ENCODE measurements at places on chromosomes 11 and 22. TPM values are rescaled to one million over a fixed set of nuclear protein-coding genes. Genes with fewer than 3 reads are reported as not detected.

UNC93B1 gene
- total RNA-seq, result 39.6 TPM

ZP1 gene
- total RNA-seq, result not detected

DNA sequence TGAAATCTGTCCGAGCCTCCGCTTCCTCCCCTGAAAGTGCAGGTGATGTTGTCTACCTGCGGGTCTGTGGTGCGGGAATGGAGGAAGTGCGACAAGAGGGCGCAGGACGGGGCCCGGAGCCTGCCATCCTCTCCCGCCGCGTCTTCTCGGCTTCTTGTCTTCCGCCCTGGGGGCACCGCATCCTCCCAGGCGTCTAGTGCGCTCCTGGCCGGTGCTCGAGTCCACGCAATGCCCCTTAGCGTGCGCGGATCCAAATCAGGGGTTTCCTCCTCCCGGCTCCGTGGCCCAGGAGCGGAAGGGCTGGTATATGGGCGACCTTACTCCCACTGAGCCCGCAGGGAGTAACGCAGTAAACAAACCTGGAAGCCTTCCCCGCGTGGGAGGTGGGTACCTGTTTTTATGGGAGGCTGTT lies 405 bp downstream of the SFI1 start:
- no peaks in the 10 kb centered on the region for H3K27me3 ChIP-seq
- peak overlapping the region; percentile 84 for H3K4me3 ChIP-seq
- peak overlapping the region; percentile 77 for H3K27ac ChIP-seq

- H3K4me1 ChIP-seq, result peaks cover 21% of the 10 kb centered on the region
- no peak for DNase-seq
- no peaks in the 10 kb centered on the region for H3K27me3 ChIP-seq
- H3K36me3 ChIP-seq, result no peaks in the 10 kb centered on the region
- no peak overlapping the region for H3K27ac ChIP-seq
- no peak overlapping the region for H3K4me3 ChIP-seq
These were observed 9.9 kb downstream of the LSP1 start for GRCh38 chr11:1862588-1863351.

DNA sequence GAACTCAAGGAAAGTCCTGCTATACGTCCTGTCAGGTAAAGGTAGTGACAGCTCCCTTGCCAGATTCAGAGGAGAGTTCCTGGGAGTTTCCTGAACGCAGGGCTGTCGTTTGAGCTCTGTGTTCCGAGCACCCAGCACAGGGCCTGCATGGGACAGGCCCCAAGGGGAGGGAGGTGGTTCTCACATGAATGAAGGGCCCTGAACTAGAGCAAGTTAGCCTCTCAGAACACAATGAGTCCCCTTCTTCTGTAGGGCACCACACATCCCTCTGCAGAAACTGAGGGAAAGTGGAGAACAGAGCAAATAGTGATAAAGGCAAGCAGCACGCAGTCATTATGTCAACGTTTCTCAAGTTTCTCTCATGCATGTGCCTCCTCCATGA lies 35.3 kb downstream of the NEU3 start:
- H3K4me3 ChIP-seq, result no peak overlapping the region
- DNase-seq, result no peak
- no peaks in the 10 kb centered on the region for H3K4me1 ChIP-seq
- no peaks in the 10 kb centered on the region for H3K27me3 ChIP-seq

GRCh38 chr11:88303037-88303436 lies 34.5 kb downstream of the CTSC start:
- H3K27me3 ChIP-seq, result no peaks in the 10 kb centered on the region
- H3K4me1 ChIP-seq, result no peaks in the 10 kb centered on the region
- no peaks in the 10 kb centered on the region for H3K36me3 ChIP-seq
- no peak for DNase-seq
- no peak overlapping the region for H3K27ac ChIP-seq

- H3K4me3 ChIP-seq, result no peak overlapping the region
- no peaks in the 10 kb centered on the region for H3K27me3 ChIP-seq
- no peaks in the 10 kb centered on the region for H3K36me3 ChIP-seq
- no peak for DNase-seq
- H3K4me1 ChIP-seq, result no peaks in the 10 kb centered on the region
These were observed 39.9 kb downstream of the MYEOV start for GRCh38 chr11:69333879-69334278.

DNA sequence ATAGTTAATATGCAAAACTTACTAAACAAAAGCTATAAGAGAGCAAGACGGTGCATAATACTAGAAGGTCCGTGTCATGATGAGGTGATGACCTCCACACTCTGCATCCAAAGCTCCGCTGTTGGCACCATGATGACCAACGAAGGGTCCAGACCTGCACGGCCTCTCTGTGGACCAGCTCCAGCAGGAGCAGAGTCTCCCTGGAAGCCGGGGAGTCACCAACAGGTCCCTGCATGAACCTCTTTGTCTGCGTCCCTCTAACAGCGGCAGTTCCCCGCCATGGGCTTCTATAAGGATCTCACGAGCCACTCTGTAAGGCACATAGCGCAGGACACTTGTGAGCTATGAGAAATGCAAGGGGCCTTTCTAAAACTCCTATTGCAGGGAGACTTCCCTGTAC lies 517.3 kb downstream of the BRD1 start:
- H3K27me3 ChIP-seq, result no peaks in the 10 kb centered on the region
- H3K4me1 ChIP-seq, result no peaks in the 10 kb centered on the region
- H3K4me3 ChIP-seq, result no peak overlapping the region
- no peak overlapping the region for H3K27ac ChIP-seq
- no peak for DNase-seq

DNA sequence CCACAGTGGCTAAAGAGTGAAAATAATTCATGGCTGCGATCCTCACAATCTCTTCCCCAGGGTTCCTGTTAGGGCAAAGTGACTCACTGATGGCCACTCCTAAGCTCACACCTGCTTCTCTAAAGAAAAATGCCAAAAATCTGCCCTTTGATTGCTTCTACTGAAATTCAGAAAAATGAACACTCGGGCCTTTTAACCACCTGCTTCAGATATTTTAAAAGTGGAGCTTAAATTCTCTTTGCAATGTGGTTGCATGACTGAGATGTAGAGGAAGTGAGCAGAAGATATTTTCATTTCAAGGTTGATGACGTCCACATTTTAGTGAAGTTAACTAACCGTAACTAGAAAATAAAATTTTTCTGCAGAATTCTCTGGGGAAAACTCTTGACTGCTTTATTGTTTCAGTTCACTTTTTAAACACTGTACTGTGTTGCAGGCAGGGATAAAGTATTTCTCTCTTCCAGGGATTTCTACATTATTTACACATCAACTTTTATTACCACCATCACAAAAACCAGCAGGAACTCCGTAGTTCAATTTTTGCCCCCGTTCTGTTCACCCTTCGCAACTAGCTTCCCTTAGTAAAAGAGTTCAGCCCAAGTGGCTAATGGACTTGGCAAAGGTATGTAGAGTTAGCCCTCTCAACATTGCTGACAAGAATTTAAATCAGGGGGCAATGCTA lies 8.5 kb downstream of the RAB30 start:
- peak overlapping the region; percentile 50 for H3K27ac ChIP-seq
- no peaks in the 10 kb centered on the region for H3K27me3 ChIP-seq
- no peak for DNase-seq
- H3K36me3 ChIP-seq, result no peaks in the 10 kb centered on the region
- peaks cover 10% of the 10 kb centered on the region for H3K4me1 ChIP-seq

DNA sequence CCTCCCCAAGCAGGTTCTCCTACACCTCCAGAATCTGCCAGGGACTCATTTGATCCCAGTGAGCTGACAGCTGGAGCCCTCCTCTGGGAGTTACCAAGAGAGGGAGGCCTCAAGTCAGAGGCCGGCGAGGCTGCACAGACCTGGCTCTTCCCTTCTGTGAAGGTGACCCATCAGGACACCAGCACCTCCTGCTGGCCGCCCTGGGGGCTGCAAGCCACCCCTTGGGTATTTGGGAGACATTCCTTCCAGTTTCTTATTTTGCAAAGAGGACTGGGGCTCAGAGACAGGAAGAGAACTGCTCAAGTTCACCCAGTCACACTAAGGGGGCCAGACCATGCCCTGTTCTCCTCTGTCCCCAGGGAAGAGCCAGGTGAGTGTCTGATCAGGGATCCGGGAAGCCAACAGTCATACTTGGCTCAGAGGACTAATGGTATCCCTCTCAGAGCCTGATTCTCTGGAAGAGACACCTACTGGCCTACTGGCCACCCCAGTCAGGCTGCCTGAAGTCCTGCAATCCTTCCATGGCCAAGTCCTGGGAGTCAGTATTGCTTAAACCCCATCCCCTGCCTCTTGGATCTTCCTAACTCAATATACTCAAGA lies 40.5 kb upstream of the RIC3 start:
- H3K27ac ChIP-seq, result no peak overlapping the region
- H3K27me3 ChIP-seq, result no peaks in the 10 kb centered on the region
- no peak overlapping the region for H3K4me3 ChIP-seq

GRCh38 chr11:86395061-86395551 lies 20.4 kb downstream of the CCDC81 start:
- DNase-seq, result no peak
- H3K4me3 ChIP-seq, result no peak overlapping the region
- H3K36me3 ChIP-seq, result no peaks in the 10 kb centered on the region
- peaks cover 6% of the 10 kb centered on the region for H3K4me1 ChIP-seq

DNA sequence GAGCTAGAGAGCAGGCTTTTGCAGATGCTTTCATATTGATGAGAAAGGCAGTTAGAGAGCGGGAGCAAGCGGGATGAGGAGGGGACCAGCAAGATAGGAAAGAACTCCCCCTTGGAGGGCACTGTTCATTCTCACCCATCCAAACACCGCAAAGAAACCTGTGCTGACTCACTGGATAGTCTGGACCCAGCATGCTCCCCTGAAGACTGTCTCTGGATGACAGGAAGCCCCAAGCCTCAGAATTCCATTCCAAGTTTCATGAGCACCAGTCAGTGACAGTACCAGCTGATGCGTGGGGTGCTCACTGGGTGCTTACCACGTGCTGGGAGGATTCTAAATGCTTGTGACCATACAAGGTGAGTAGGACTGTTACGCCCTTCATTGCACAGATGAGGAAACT lies 34.2 kb downstream of the MICAL3 start:
- no peak overlapping the region for H3K27ac ChIP-seq
- H3K4me3 ChIP-seq, result no peak overlapping the region
- no peak for DNase-seq
- no peaks in the 10 kb centered on the region for H3K36me3 ChIP-seq

- H3K27me3 ChIP-seq, result no peaks in the 10 kb centered on the region
- H3K36me3 ChIP-seq, result no peaks in the 10 kb centered on the region
- no peak overlapping the region for H3K27ac ChIP-seq
- H3K4me1 ChIP-seq, result no peaks in the 10 kb centered on the region
- H3K4me3 ChIP-seq, result no peak overlapping the region
- no peak for DNase-seq
These were observed 232.9 kb downstream of the DLG2 start for GRCh38 chr11:85394283-85394682.

DNA sequence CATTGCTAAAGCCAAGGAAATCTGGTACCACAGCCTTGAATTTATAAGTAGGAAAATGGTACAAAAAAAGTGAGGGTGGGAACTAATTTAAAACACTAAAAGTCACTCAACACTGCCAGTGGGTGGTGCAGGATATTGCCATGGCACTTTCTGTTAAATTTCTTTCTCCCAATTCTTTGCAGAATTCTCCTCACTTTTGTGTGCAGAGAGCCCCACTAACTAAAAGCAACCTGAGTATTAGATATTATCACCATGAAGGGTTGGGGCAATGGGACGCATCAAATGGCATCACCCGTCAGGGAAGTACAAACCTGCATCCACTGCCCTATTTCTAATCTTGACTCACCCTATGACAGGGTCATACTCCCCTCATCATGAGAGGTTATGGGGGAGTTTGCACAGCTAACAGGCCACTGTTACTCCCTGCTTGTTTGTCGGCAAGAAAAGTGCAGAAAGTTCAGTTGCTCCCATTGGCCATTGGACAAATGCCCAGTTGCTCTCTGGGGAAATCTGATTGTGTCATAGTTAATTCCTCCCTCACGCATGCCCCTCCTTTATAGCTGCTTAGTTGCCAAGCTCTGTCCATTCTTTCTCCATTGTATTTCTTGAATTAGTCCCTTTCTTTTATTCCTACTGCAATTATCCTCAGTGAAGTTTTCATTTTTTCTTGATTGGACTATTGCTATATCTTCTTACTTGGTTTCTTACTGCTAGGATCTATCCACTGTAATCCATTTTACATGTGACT lies 93.8 kb upstream of the BLID start:
- no peaks in the 10 kb centered on the region for H3K36me3 ChIP-seq
- H3K27me3 ChIP-seq, result no peaks in the 10 kb centered on the region
- no peak overlapping the region for H3K4me3 ChIP-seq
- H3K4me1 ChIP-seq, result peaks cover 11% of the 10 kb centered on the region

DNA sequence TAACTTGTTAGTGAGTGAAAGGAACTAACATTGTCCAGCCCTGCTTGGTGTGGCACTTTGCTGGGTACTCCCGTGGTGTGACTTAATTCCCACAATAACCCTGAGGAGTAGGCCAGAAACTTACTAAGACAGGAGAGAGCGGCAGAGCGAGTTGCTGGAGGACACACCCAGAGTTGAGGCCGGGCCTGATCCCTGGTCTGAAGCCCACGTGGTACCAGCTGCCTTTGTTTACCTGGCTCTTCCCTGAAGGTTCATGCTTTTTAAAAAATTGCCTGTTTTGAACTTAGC lies 594 bp downstream of the MPST start:
- H3K27ac ChIP-seq, result peak overlapping the region; percentile 83
- H3K36me3 ChIP-seq, result no peaks in the 10 kb centered on the region
- peaks cover 23% of the 10 kb centered on the region for H3K4me1 ChIP-seq
- peak overlapping the region; percentile 87 for H3K4me3 ChIP-seq

DNA sequence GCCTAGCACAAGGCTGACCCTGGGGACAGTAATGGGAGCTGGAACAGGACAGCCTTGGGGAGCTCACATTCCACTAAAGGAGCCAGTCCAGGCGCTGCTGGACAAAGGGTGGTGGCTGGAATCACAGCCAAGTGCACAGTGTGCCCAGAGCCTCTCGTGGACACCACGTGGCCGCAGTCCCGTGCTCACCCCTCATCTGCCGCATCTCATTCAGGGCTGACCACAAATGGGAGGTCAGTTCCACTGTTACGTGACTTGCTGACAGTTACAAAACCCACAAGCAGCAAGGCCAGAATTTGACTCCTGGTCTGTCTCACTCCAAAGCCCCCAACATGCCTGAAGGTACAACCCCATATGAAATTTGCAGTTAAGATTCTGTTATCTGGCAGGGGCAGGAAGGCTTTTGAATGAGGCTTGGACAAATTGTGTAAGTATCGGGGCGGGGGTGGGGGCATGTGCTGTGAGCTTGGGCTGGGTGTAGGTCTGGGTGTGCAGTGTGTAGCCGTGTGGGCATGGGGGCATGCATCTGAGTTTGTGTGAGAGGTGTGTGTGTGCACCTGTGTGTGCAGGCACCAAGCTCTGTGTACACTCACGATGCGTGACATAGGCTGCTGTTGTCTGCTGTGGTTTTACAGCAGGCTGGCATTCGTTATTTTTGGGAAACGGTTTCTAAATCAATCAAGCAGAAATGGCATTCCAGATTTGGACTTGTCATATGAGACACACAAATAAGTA lies 301.7 kb downstream of the BRD1 start:
- no peaks in the 10 kb centered on the region for H3K27me3 ChIP-seq
- H3K4me3 ChIP-seq, result no peak overlapping the region
- H3K27ac ChIP-seq, result no peak overlapping the region
- H3K4me1 ChIP-seq, result no peaks in the 10 kb centered on the region

DNA sequence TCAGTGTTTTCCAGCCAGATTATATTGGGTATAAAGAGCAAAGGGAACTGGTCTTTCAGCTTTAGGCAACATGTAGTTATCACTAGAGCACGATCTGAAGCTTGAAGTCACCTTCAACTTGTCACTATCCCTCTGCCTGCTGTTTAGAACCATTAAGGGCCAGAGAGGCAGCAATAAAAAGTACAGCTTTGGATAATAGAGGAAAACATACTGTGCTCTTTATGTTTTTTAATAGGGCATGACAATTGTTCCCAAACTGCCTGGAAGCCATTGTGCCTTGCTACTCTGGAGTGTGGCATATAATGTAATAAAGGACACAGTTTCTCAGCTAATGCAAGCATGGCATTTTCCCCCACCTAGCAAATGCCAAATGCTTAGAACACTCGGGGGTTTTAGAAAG lies 1912.0 kb upstream of the RAG2 start:
- H3K36me3 ChIP-seq, result no peaks in the 10 kb centered on the region
- H3K27me3 ChIP-seq, result no peaks in the 10 kb centered on the region
- DNase-seq, result no peak
- H3K4me1 ChIP-seq, result no peaks in the 10 kb centered on the region
- H3K4me3 ChIP-seq, result no peak overlapping the region

All from ovary (tissue), 10 donors.